ENCODE measurements at places on chromosomes 3 and 15.
A peak's percentile ranks its signal among the peaks of the same experiment; 100 is the strongest.

DNA sequence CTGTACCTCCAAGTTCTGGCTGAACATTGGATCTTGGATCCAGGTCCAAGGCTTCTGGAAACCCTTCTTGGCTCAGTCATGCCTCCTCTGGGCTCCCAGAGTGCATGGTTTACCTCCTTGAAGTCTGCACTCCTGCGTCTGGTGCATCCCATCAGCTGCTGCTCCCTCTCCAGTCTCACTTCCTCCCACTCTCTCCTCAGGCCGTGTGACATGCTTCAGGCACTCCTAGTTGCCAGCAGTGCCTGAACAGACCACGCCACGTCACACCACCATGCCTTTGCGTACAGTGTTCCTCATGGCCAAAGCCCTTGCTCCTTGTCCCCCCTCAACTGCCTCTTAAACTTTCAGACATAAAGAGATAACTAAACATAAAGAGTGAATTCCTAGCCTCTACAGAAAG lies 5.7 kb downstream of the GPR27 start:
- no peak for DNase-seq

- DNase-seq, result no peak
Measured at GRCh38 chr3:173548261-173548660, 150.7 kb downstream of the NLGN1 start.

DNA sequence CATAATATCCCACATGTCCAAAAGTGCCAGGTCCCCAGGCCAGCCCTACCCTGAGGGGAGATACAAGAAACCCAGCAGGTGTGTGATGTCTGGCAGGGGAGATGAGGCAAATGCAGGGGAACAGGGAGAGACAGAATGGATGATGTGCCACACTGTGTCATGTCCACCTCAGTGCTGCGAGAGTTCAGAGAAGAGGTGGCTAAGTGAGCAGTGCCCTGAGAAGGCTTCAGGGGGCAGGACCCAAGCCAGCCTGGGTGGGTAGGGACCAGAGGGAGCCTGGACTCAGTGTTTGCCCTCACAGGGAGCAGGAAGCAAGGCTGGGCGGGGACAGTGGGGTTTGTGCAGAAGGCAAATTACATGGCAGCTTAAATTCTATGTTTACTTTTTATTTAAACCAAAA lies 61.2 kb downstream of the KLHL6 start:
- no peak for DNase-seq

DNA sequence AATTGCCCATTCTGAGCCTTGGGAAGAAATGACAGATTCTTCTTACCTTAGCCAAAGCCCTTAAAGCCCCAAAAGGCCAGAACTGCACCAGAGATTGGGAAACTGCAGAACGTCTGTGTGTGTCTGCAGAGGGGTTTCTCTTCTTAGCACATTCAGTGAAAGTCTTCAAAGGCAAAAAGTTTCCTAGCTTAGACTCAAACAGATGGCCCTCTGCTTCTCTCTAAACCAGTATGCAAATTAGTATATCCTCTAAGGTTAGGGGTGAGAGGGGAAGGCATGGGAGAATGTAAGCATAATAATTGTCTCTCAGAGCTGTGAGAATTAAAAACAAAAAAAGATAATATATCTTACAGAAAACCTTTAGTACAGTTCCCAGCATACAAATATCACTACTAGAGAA lies 334.0 kb upstream of the MCTP2 start:
- no peak for DNase-seq

DNA sequence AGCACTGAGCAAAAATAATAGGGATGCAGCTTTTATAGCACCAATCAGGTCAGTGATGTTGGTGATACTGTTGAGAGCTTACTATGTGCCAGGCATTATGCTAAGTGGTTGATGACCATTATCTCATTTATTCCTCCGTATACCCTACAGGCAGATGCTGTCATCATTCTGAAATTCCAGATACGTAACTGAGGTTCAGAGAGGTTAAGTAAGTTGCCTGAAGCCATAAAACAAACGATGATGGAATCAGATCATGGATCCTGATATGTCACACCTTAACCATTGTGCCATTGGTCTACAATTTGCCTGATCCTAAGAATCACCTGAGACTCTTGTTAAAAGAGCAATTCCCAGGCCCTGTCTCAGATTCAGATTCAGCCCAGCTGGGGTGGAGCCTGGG lies 49.5 kb downstream of the ST6GAL1 start:
- no peak for DNase-seq

DNA sequence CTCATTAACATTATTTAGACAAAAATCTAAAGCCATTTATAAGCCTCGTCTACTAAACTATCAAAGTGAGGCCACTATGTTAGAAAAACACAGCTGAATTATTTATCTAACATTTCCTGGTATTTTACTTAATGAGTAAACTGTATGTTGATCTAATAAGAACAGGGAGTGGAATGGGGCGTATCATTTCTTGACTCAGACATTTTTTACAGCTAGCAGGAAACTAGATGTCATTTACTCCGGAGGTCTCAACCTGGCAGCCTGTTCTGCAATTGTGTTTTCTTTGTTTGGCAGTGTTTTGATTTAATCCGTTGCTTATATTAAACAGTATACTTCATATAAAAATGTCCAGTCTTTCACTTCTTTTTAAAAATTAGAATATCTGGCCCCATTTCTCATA lies 79.1 kb upstream of the ABI3BP start:
- no peak for DNase-seq

GRCh38 chr3:134186391-134186790 lies 64.3 kb downstream of the RYK start:
- no peak for DNase-seq

- no peak for DNase-seq
Measured at GRCh38 chr15:80577552-80578205, 117.4 kb upstream of the ABHD17C start.

DNA sequence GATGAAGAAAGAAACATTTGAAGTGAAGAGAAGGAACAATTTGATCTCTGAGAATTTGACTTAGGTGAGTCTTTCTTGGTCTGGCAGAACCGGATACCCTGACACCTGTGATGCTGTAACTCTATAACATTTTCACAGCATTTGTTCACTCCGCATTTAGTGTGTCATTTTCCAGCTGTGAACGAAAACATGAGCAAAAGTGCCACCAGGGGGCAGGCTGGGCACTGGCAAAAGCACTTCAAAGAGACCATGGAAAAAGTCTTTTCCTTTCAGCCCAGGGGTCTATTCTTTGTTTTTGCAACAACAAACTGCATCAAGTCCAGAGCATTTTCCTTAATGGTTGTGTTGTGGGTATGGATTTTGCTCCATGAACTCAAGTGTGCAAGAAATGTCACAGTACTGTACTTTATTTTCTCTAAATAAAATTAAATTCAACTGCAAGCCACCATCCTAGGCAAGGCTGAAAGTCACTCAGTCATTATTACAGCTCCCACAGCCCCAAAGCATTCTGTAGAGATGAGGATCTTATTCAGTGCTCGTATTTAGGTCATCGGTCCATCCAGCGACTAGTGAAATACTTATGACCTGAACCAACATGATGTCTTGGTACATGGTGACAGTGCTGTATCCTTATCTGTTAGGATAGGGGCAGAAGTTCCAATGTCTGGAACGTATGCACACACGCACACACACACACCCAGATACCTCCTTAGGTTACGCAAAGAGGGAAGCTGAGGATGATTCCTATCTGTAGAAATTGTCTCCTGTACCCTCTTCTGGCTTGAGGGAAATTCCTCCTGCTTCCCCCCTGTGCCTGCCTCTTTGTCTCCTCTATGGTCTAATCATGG lies 125.5 kb downstream of the GADL1 start:
- DNase-seq, result peak; percentile 64

DNA sequence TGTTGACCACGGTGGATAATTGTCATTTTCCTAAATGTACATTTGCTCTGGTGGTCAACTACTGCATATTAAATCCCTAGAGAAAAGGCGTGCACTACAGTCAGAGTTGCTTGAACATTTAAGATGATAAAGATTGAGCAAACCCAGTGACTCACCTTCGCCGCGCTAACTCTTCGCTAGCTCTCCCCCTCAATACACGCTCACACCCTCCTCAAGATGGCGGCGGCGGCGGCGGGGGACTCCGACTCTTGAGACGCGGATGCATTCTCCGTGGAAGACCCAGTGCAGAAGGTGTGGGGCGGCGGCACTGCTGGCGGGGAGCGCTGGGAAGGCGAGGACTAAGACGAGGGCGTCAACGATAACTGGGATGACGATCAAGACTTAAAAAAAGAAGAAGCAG lies 79.8 kb upstream of the PFN2 start:
- DNase-seq, result no peak

DNA sequence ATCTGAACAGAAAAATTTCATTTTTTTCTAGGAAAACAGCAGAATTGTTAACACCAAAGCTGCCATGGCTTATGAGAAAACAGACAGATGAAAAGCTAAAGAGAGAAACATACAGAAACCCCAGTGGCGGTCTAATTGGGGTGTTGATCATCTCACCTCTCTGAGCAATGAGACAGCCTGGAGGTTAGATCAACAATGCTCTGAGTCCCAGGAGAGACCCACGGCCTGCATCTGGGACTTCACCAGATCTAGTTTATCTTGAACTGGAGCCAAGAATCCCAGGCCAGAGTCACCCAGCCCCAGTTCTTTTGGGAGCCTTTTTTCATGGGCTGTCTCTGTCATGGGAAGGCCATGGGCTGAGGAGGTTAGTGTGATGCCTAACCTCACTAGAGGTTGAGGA lies 3.5 kb upstream of the GALNT15 start:
- no peak for DNase-seq

DNA sequence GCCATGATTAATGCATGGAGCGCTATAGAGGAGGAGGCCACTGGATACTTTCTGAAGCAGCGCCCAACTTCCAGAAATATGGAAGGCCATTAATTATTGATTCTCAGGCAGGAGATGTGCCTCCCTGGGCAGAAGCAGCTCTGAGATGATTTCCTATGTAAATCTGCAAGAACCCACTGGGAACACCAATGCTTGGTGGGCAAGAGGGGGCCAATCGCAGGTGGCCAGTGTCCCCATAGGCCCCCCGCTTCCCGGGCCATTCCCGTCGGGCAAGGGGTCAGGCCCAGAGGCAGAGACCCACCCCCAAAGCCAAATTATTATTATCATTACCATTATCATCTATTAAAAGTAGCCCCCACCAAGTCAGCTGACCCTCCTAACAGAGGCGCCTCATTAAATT lies 288.0 kb upstream of the TLE3 start:
- no peak for DNase-seq

DNA sequence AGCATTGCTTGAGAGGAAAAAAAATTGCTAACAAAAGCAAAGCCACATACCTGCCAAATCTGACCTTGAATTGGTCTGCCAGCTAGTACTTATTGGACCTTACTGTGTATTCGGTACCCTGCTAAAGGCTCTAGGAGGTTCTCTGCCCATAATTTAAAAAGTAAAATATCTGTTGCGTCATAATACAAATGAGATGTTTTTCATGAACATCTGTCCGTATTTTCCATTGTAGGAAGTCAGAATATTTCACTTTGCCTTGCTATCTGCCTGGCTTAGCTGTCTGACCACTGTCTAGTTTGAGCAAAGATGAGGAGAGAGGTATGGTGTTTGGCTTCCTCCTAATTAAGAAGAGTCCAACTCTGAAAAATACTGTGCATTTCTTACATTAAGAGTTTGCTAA lies 10.8 kb upstream of the C3orf20 start:
- no peak for DNase-seq

Data from stimulated activated CD4-positive, alpha-beta T cell treated with anti-CD3 and anti-CD28 coated beads, Interleukin-15, amount 100 ng/mL, for 1 hour (primary cell).